Renal cortical epithelial cell (primary cell): ENCODE measurements at places on chromosomes 11 and 22. TPM values are rescaled to one million over a fixed set of nuclear protein-coding genes. Genes with fewer than 3 reads are reported as not detected.

Gene RPL3
- total RNA-seq = 1,714 and 3,145 TPM in 2 replicates

Gene FAM83F
- 4.3 and 4.6 TPM in 2 replicates for total RNA-seq

Gene RAG2
- not detected in 2 replicates for total RNA-seq

Gene CDC45
- 0.70 and 19.3 TPM in 2 replicates for total RNA-seq

Gene MRGPRF
- total RNA-seq = 0.10 TPM in 1 of 2 replicates, not detected in the other

Gene TESMIN
- 2.9 and 5.0 TPM in 2 replicates for total RNA-seq

GRCh38 chr11:1488575-1489180, 2.1 kb upstream of the MOB2 start:
- DNase-seq = no peak

- no peak for DNase-seq
Observed at GRCh38 chr11:13249992-13250391, 27.6 kb upstream of the BMAL1 start.

- DNase-seq = peak; percentile 39
Observed at GRCh38 chr11:102912482-102912830, 37.7 kb upstream of the MMP12 start.

DNA sequence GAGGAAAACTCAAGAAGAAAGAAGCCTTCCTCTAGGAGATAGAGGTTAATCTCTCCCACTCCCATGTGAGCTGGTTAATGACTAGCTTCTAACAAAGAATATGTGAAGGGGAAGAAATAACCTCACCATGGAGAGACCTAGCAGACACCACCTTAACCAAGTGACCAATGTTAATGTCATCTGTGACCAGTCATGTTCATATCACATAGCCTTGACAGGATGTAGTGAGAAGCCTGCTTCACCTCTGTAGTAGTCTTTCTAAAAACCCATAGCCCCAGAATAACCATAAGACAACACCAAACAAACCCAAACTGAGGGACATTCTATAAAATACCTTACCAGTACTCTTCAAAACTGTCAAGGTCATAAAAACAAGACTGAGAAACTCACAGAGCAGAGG, 21.5 kb upstream of the POU2AF1 start:
- DNase-seq = no peak

DNA sequence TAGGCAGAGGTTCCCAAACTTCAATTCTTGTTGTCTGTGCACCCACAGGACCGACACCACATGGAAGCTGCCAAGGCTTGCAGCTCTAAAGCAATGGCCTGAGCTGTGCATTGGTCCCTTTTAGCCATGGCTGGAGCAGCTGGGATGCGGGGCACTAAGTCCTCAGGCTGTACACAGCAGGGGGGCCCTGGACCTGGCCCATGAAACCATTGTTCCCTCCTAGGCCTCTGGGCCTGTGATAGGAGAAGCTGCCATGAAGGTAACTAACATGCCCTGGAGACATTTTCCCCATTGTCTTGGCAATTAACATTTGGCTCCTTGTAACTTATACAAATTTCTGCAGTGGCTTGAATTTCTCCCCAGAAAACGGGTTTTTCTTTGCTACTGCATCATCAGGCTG, 43.6 kb upstream of the SLC6A5 start:
- DNase-seq = no peak

- peak; percentile 88 for DNase-seq
Observed at GRCh38 chr22:23219822-23220484, 39.6 kb downstream of the BCR start.
